Upper lobe of right lung (tissue), 1 donor: ENCODE measurements at places on chromosomes 1 and 21. TPM values are rescaled to one million over a fixed set of nuclear protein-coding genes. Genes with fewer than 3 reads are reported as not detected.

GRCh38 chr1:97739596-97740103 lies 181.2 kb downstream of the DPYD start:
- DNase-seq, result no peak

The KRTAP11-1 gene
- not detected for total RNA-seq

The CD247 gene
- 8.9 TPM for total RNA-seq

The CHTOP gene
- 63.5 TPM for total RNA-seq

The HJV gene
- not detected for total RNA-seq

The S100A14 gene
- total RNA-seq, result 112 TPM
